Endothelial cell (in vitro differentiated cells): ENCODE measurements at places on chromosomes 1 and 21.
A peak's percentile ranks its signal among the peaks of the same experiment; 100 is the strongest.

DNA sequence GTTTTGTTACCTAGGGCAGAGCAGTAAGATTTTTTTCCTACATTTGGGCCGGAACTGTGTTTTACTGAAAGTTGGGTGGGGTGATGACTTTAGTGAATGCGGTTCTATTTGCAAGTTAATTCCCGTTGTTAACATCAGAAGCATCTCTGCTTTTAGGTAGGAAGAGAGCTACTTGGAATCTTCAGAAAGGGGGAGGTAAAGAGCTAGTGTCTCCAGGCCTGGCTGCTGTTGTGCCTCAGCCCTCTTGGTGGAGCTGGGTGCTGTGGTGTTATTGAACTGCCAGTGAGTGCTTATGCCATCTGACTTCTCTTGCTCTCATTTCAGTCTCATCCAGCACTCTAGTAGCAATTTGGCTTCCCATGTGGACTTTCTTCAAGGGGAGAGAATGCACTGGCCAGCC is 3.4 kb downstream of the KDM4A start:
- no peak for DNase-seq

GRCh38 chr1:51284487-51284954 is 45.8 kb downstream of the TTC39A start:
- DNase-seq = no peak

- no peak for DNase-seq
Measured at GRCh38 chr1:208161656-208162375, 82.4 kb downstream of the PLXNA2 start.

DNA sequence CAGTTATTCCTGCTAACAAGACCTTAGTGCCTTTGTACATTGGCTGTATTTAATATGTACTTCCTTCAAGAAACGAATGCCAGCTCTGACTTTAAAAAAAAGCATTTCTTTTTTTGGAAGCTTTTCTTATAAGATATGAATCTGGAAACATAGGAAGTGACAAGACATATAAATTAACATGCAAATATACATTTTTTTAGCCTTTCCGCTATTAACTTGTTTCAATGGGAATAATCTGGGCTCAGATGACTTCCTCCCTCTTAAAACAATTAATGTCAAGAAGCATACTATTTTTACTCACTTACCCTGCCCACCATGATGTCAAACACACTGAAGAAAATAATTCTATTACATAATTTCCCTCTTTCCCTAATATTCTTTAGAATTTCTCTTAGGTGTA is 1.4 kb downstream of the DENND1B start:
- no peak for DNase-seq

DNA sequence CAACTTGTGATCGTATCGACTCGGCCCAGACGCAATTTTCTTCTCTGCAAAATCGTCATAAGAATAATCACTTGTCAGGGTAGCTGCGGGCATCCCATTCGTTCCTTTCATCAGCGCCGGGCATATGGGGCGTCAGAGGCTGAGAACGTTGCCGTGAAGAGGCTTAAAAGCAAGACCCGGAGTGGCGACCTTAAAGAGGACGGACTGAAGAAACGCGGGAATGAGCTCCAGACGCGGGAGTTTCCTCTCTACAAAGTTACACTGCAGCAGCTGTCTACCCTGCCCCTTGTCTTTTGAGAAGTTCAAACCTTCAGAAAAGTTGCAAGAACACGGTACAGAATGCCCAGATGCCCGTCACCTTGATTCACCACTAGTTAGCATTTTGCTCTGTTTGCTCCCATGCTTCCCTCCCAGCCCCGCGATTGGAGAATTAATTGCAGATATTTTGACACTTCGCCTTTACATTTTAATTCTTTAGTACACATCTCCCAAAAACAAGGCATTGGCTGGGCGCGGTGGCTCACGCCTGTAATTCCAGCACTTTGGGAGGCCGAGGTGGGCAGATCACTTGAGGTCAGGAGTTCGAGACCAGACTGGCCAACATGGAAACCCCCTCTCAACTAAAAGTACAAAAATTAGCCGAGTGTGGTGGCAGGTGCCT is 967 bp downstream of the CENPS start:
- peak; percentile 27 for DNase-seq

DNA sequence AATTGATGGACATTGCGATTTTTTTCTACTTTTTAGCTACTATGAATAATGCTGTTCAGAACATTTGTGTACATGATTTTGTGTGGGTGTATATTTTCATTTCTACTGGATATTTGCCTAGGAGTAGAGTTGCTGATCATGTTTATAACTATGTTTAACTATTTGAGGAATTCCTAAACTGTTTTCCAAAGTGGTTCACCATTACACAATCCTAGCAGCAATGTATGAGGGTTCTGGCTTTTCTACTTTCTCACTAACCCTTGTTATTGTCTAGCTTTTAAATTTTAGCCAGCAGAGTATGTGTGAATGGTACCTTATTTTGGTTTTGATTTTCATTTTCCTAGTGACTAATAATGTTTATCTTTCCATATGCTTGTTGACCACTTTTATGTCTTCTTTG is 86.2 kb downstream of the ATG4C start:
- no peak for DNase-seq

DNA sequence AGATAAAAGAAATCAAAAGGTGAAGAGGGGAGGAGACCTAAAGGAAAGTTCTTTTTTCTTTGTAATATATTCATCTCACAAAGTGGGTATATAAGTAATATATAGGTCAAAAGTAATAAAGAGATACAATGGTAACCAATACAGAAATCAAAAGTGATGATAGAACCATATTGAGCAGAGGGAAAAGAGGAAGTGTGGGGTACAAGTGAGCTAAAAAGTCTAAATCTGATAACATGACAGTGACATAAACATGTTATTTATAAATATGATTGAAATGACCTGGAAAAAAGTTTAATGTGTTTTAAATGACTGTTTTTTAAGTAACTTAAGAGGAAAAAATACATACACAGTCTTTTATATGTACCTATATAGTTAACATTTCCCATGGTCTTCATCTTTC is 70.5 kb downstream of the MRPL39 start:
- no peak for DNase-seq

DNA sequence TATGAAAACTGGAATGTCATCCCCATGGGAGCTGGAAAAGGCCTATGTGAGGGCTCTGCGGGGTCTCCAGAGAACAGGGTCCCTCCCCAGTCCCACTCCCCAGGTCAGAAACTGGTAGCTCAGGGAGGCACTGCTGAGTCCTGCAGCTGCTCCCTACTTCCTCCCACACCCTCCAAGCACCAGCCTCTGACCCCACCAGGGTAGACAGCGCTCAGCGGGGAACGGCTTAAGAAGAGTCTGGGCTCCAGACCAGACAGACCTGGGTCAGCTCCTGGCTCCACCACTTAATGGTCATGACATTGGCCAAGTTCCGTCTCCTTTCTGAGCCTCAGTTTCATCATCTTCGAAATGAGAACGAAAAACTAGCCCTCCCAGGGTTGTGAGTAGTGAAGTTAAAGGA is 7.2 kb downstream of the LRP8 start:
- no peak for DNase-seq

DNA sequence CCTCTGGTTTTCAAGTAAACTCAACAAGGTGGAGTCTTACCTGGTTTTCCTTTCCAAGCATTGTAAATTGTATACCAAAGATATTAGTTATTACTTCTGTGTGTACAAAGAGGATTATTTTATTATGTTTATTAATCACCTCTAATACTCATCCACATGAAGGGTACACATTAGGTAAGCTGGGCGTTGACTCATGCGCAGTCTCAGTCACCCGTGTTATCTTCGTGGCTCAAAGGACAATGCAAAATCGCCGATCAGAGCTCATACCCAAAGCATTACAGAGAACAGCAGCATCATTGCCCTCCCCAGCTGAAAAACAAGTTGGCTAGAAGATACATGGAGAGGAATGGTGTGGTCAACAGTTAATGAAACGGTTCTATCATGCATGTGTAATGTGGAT is 148.7 kb downstream of the NR5A2 start:
- no peak for DNase-seq

- peak; percentile 61 for DNase-seq
Measured at GRCh38 chr1:93814059-93814794, 64.8 kb downstream of the DNTTIP2 start.

DNA sequence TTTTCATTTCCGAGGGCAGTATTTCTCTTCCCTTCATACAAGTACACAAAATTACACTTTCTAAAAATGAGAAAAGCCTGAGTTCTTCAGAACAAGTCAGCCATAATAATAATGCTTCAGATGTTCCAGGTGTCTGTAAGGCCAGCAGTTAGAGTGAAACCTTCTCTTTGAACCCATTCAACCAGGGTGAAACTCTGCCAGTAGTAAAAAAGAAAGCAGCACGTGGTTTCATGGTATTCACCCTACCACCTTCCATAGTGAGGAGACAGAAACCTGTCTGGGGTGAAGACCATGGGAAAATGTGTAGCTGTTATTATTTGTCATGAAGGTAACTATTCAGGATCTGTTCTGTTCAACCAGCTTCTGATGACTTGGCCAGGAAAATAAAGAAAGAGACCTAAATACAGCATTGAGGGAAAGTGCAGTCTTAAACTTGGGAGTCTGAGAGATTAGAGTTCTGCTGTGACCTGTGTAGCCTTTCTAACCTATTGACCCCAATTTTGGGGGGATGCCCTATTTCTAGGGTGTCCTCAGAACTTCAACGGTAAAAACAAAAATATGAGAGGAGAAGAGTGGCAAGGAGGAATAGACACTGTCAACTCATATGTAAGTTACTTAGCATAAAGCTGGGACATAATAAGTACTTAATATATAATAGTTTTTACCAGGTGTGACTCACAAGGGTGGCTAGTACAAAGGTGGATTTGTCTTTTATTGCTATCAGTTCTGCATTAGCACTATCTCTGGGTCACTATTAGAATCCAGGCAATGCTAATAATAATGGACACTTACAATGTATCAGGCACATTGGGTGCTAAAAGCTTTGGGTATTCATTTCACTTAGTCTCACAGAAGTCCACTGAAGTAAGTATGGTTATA is 70.0 kb upstream of the TNFSF4 start:
- DNase-seq = no peak

DNA sequence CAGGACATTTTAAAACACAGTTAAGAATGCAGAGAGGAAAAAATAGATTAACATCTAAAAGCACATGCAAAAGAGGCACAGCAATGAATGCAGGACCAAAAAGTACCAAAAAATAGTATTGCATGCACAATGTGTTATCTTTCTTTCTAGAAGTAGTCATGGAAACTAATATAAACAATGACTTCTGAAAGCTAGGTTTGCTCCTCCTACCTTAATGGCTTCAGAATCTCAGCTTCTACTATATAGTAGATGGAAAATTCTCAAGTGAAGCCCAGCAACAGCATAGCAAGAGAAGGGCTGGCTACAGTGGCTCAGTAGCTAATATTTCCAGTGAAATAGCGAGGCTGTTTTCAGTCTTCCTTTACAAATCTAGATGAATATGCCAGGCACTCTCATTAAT is 125.1 kb downstream of the CRB1 start:
- no peak for DNase-seq

DNA sequence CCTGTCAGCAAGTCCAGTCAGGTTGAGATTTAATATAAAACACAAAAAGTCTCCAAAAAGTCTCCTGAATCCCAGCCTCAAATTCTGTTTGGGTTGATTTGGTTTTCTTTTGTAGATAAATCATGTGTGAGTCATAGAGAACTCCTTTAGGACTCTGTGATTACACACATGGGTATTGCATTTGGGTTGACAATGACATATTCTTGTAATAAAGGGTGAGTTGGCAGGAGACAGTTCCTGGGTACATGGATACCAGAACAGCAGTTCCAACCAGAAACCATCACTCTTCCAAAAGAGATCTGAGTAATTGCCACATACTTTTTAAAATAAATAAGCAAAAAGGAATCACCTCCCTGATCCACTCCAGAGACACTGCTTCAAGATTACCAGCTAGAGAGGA is 8.9 kb downstream of the CR2 start:
- DNase-seq = no peak

DNA sequence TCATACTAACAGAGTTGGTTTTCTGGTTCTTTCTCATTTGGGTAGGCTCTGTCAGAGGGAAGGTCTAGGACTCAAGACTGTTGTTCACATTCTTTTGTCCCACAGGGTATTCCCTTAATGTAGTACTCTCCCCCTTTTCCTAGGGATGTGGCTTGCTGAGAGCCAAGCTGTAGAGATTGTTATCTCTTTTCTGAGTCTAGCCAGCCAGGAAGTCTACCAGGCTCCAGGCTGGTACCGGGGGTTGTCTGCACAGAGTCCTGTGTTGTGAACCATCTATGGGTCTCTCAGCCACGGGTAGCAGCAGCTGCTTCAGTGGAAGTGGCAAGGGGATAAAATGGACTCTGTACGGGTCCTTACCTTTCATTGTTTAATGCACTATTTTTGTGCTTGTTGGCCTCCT is 226.4 kb downstream of the LBR start:
- no peak for DNase-seq

- DNase-seq = no peak
Measured at GRCh38 chr1:94792473-94793295, 27.5 kb upstream of the SLC44A3 start.

DNA sequence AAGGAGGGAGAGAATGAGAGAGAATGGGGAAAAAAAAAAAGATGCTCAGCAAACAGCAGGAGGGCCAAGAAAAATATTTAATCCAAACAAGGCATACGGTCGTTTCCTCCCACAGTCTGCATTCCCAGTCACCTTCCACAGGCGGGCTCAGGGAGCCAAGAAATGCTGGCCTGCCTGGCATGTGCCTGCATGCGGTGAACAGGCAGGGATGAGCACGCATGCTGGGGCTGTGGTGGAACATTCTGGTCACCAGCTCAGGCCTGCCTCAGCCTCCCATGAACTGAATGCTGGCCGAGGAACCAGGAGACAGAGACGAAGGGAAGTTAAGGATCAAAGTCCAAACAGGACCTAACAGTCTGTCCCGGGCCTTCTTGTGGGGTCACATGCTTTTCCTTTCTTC is 335.3 kb downstream of the ASTN1 start:
- DNase-seq = no peak

- DNase-seq = no peak
Measured at GRCh38 chr1:38728585-38728908, 131.0 kb downstream of the RRAGC start.

DNA sequence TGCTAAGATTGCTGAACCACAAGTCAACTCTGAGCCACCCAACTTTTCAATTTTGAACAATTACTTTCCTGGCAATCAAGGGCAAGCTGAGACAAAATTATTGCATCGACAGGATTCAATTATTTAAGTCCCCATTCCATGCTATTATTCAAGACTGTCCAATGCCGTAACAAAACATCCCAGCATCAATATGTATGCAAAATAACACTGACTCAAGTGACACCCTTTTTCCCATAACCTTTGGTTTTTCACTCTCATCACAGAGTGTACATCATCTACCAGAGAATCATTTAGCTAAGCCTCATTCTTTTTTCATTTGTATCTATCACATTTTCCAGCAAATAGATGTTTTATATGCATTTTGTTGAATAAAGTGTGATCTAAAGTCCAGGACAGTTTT is 54.6 kb downstream of the ERICH3 start:
- DNase-seq = no peak

DNA sequence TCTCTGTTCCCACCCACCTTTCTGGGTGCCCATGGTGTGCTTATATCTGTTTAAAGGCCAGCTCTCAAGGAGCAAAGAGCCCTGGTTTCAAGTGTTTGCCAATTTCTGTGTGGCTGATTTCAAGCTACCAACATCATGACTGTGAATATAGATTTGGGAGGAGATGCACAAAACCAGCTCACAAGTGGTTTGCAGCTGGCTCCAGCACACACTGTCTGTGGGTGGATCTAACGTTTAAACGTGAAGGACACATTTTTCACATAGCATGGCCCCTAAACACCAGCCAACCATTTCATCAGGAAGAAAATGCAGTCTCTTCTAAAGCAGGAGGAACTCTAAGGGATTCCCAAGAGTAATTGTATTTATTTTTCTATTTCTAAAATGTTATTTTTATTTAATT is 65.2 kb downstream of the FCRL5 start:
- DNase-seq = no peak
